ENCODE measurements at places on chromosomes 3 and 15.

DNA sequence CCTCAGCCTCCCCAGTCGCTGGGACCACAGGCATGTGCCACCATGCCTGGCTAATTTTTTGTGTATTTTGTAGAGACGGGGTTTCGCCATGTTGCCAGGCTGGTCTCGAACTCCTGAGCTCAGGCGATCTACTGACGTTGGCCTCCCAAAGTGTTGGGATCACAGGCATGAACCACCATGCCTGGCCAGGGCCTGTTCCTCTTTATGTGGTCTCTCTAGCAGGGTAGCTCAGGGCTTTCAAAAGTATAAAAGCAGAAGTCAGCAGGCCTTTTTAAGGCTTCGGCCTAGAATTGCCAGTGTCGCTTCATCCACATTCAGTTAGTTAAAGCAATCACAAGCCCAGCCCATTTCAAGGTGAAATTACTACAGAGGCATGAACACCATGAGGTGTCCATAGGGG lies 7.6 kb downstream of the VHL start:
- no peak for DNase-seq

DNA sequence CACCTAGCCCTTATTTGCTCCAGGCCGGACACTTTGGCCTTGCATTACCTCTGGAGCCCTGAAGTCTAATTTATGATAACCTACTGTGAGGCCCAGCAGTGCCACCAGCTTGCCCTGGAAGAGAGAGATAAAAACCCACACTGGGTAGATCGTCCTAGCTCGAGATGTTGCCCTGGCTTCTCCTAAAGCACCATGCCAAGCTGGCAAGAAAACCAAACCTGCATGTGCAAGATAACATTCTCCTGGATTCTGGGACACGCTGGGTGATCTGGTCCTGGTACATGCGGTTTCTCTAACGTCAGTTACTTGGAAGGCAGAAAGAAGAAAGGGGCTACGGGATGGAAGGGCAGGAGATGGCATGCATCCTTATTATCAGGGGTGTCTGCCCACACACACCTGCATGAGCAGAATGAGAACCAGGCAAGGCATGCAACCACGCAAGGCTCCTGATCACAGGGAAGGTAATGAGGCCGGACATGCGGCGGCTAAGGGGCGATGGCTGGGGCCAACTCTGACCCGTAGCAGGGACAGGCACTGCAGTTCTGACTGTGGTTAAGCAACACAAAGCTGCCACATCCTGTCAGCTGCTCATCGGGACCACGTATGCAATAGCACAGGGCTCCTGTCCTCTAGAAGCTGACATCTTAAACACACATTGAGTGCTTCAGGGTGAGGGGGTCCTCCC lies 73.0 kb downstream of the OXNAD1 start:
- no peak for DNase-seq

GRCh38 chr15:101657968-101658784 lies 6.0 kb upstream of the TM2D3 start:
- no peak for DNase-seq

- no peak for DNase-seq
Measured at GRCh38 chr3:51709004-51709420, 2.1 kb downstream of the GRM2 start.

GRCh38 chr3:170622369-170623159 lies 36.7 kb upstream of the SLC7A14 start:
- no peak for DNase-seq

GRCh38 chr15:90031231-90031791 lies 30.2 kb downstream of the ZNF710 start:
- DNase-seq: no peak

- DNase-seq: no peak
Measured at GRCh38 chr3:22117751-22118346, 366.8 kb upstream of the ZNF385D start.

GRCh38 chr3:37025561-37026335 lies 32.4 kb downstream of the MLH1 start:
- DNase-seq: no peak

GRCh38 chr3:170528726-170529125 lies 57.1 kb downstream of the SLC7A14 start:
- no peak for DNase-seq

- no peak for DNase-seq
Measured at GRCh38 chr15:93987068-93987467, 244.3 kb upstream of the MCTP2 start.
